Kidney glomerular epithelial cell (primary cell): ENCODE measurements at places on chromosomes 6 and 20.

DNA sequence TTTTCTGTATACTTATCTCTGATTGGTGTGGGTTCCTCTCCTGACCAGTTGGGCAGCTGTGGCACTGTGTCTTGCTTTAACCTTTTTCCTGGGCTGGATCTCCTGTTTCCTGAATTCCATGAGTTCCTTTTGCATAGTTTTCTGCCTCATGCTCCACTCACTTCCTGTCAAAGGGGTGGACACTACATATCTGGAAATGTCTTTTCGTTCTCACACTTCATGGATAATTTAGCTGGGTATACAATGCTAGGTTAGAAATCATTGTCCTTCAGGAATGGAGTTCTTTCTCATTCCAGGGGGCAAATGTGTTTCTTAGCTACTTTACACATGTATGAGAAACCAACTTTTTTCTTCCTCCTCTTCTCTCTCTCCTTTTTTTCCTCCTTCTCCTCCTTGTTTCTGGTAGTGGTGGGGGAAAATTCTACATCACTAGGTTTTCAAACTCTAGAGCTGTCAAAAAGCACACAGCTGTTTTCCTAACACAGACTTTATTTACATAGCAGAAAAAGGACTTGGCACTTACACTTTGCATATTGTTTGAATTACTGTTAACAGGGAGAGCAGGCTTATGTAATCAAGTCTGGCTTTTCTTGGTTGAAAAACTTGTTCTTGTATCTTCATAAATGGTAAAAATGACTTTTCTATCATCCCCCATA lies 9.0 kb upstream of the DDX27 start:
- no peak for DNase-seq

DNA sequence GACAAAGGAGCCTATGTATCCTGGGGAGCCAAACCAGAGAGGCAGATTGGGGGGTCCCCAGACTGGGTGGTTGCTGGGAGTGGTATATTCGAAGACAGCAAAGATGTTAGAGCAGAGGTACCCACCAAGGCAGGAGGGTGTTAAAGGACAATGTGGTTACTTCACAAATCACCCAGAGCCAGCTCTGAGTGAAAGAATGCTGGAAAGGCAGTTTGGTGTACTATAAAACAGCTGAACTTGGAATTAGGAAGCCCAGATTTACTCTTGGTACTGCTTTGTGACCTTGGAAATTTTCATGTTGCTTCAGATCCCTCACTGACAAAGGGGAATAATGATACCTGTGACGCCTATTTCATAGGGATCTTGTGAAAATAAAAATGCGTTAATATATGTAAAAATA lies 121.6 kb downstream of the CD164 start:
- DNase-seq: no peak

GRCh38 chr6:40512340-40512739 lies 74.8 kb downstream of the LRFN2 start:
- no peak for DNase-seq

DNA sequence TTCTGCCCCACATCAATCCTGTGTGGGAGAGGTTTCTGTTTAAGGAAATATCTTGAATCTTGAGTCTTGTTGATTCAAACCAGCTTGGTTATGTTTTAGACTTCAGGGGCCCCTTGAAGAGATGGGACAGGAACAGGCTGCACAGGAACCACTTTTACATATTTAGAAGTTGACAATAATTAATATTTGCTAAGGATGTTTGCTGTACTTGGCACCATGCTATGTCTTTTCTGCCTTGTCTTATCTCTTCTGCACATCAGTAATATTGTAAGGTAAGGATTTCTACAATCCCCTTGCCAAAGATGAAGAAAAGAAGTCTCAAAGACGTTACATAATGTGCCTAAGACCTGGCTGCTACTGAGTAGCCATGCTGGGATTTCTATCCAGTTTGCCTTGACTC lies 48.0 kb upstream of the PMEPA1 start:
- DNase-seq: no peak

GRCh38 chr6:129006724-129007514 lies 124.0 kb downstream of the LAMA2 start:
- DNase-seq: no peak
